Activated T-helper 1 cell treated with anti-CD3 and anti-CD28 coated beads, Interleukin-2, amount 50 U/mL, for 16 hours (primary cell): ENCODE measurements at places on chromosomes 5 and 9.

DNA sequence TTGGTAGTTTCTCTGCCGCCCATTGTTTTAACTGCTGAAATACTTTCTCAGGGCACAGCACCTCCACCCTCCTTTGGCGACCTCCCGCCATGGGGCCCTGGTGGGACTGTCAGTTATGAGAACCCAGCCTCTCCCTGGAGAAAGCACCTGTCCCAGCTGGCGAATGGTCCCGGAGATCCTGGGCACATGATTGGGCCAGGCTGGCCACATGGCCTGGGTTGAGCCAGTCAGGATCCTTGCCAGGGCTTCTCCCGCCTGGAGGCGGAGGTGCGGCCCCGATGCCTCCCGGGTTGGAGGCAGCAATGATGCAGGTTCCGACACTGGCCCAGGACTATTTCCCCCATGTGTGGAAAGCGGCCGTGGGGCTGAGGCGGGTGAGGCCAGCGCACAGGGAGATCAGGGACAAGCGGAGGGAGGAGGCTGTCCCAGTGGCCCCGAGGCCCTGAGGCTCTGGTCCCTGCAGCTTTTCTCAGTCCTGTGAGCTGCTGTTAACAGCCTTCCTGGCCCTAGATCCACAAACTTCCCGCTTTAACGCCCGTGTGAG lies 13.6 kb downstream of the UNC5A start:
- no peak for DNase-seq

GRCh38 chr5:13985731-13986418 lies 41.4 kb upstream of the DNAH5 start:
- DNase-seq = no peak

GRCh38 chr9:35714579-35715252 lies 17.3 kb downstream of the TLN1 start:
- no peak for DNase-seq

DNA sequence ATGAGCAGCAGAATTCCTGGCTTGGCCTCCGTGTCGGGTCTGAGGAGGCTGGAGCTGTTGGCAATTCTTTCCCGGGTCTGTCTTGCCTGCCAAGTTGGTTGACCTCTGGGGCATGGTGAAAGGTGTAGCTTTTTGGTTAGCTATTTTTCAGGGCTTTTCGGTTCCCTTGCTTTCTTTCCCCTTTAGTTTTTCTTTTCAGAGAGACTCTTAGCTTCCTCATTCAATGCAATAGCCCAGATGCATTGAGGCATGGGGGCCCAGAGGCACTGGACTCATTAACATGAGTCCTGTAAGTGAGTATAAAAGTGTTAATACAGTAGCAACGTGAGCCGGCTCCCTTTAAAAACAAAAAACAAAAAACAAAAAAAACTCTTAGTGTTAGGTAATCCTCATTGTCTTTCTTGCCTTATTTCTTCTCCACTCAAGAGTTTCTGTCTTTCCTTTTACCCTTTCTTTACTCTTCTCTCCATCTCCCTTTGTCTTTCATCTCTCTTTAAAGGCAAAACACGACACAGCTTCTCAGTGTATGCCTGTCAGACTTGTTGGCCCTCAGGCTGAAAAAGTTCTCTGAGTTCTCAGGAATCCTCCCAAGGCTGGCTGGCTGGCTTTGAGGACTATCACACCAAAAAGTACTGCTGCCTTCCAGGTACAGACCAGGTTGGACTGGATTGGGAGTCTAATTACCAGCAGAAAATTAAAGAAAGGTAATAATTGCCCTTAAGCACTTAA lies 289.9 kb upstream of the TUT7 start:
- no peak for DNase-seq

DNA sequence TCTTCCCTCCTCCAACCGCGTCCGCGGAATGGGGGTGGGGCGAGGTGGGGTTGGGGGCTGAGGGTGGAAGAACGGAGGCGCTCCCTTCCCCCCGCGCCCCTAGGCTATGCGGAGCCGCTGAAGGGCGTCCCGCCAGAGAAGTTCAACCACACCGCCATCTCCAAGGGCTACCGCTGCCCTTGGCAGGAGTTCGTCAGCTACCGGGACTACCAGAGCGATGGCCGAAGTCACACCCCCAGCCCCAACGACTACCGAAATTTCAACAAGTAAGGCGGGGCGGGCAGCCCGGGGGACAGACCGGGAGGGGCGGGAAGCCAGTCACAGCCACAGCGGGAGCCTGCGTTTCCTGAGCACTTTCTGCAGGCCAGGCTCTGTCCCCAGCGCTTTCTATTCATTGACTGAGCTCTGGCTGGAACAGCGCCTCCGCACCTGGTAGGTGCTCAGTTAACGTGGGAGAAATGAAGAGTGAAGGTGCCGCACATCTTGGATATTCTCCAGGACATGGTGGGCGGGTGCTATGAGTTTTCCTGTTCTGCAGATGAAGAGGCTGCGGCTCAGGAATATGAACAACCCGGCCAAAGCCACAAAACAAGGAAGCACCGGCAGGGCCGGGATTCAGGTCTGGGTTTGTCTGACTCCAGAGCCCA lies 11.3 kb downstream of the MYOZ3 start:
- DNase-seq = no peak

GRCh38 chr5:67011422-67011821 lies 185.2 kb downstream of the CD180 start:
- DNase-seq = no peak

DNA sequence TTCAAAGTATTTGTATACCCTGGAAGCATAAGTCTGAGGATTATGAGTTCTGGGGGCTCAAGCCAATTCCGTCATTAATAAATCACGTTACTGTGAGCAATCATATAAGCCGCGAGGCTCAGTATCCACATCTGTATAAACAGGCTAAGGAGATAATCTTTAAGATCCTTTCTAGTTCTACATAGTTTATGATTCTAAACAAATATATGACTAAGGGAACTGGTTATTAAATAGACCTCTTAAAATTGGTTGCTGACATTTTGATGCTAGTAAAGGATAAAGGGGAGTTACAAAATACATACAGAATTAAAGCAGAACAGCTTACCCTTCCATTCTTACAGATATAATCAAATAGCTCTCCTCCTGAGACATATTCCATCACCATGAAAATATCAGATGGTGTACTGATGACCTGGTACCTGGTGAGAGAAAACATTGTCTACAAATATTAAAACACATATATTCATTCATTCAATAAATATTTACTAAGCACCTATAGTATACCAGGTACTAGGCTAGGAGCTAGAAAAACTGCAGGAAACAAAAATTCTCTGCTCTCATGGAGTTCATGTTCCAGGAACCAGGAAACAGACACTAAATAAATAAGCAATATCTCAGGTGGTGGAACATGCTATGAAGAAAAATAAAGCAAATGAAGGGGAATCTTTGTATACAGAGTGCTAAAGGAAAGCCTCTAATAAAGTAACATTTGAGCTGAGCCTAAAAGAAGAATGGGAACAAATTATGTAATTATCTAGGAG lies 19.5 kb upstream of the TTC33 start:
- no peak for DNase-seq

- peak; percentile 67 for DNase-seq
Measured at GRCh38 chr9:125261501-125262293, at the start of gene GAPVD1. TSS of gene GAPVD1 (plus strand) at chr9:125261826. CDS start at chr9:125298922, 37,096 bp downstream.

DNA sequence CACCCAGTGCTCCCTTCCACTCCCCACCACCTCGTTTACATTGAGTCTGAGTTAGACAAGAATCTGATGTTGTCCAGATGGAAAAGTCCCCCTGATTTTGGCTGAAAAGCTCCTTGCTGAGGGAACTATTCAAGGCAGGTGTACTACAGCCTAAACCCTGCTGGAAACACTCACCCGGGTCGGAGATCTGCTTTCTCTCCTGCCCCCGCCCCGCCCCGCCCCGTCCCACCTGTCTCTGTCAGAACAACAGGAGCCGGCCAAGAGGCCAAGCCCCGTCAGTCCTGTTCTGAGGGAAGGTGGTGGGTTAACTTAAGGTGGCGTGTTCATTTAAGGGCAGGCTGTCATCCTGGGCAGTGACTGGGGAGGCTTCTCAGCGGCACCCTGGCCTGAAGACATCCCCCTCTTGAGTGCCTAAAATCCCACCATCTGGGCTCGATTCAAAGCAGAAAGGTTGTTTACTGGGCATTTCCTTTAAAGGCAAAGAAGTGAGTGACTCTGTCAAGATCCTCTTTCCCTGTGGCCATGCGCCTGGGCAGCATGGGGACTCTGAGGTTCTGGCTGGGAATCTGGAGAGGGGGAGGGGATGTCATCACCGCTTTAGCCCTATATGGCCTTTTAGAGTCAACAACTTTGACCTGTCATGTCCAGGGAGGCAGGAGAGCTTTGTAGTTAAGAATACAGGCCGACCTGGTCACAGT lies 71.1 kb upstream of the NEURL1B start:
- DNase-seq = no peak

- DNase-seq = no peak
Measured at GRCh38 chr9:135016037-135016640, 71.3 kb upstream of the OLFM1 start.

GRCh38 chr9:37971108-37971459 lies 67.2 kb upstream of the SLC25A51 start:
- DNase-seq = no peak

- DNase-seq = no peak
Measured at GRCh38 chr9:27495480-27496134, 28.5 kb upstream of the IFNK start.

- DNase-seq = no peak
Measured at GRCh38 chr5:112554101-112554977, 135.3 kb upstream of the EPB41L4A start.

GRCh38 chr9:13166996-13167395 lies 112.5 kb downstream of the MPDZ start:
- DNase-seq = no peak

DNA sequence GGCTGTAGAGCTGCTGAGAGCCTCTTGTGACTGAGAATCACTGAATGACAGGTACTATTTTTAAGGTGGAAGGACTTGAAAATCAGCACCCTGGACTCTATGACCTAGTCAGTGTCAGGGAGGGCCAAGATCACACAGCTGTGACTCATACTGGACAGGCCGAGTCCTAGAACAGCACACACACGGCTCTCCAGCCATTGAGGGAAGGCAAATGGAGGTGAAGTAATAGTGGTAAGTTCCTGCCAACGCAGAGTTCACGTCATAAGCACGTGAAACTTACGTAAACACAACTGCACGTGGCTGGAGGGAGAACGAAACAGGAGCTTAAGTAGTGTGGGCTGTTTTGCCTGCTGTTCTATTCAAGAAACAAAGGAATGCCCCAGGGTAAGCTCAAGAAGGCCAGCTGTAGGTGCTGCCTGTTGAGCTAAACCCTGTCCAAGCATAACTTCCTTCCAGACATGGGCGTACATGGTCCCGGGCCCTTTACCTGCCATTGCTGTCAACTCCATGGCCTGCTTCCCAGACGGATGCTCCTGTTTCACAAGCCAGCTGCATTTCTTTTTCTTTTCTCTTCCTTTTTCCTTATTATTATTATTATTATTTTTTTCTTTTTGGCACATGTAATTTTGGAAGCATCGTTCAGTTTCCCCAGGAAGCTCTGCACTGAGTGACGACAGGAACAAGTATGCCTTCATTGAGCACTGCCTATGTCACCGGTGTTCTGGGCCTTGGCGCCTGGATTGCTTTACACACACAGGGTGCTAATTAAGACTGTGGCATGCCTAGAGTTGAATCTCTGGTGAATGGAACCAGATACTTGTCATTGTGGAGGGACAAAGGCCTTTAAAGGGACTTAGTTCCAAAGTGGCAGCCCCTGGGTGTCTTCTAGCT lies 10.2 kb upstream of the LCP2 start:
- no peak for DNase-seq

DNA sequence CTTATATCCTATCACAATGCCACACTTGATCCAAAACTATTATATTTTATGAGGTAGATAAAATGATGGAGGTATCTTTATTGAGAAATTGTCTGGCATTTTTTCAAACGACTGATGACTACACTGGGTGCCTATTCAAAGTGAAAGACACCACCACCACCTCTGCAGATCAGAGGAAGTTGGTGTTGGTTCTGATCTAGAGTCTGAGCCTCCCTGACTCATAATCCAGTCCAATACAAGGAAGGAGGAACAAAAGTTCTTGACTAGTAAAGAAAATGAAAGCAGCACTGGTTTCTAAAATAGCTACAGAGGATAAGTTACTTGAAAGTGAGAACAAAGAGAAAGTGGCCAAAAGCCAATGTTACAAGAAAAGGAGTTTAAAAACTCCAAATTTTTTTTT lies 139.9 kb downstream of the RFX3 start:
- peak; percentile 7 for DNase-seq
